ENCODE measurements at places on chromosomes 16 and 17.

- DNase-seq: no peak
These were observed 47.1 kb upstream of the SDK2 start for GRCh38 chr17:73691321-73691766.

- no peak for DNase-seq
These were observed 4.6 kb upstream of the HSD3B7 start for GRCh38 chr16:30980434-30980833.

- no peak for DNase-seq
These were observed 35.5 kb upstream of the PSMD7 start for GRCh38 chr16:74261068-74261467.

DNA sequence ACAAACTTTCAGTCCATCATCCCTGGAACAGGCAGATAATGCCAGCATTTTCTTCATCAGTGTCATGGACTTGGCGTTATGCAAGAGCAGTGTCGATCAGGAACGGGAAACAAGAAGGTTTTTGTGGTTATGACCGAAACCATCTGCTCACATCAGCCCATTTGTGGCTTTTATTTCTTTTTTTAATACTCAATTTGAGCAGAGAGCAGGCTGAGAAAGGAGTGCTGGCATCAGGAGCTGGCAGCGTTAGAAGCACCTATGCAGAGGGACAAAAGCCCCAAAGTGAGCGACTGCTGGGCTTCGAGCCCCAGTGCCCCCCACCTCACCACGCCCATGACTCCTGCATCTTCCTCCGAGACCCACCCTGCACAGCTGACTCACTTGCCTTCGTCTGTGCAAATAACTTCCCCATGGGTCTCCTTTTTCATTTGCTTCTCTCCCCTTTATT lies 16.2 kb upstream of the CD300E start:
- DNase-seq: no peak

DNA sequence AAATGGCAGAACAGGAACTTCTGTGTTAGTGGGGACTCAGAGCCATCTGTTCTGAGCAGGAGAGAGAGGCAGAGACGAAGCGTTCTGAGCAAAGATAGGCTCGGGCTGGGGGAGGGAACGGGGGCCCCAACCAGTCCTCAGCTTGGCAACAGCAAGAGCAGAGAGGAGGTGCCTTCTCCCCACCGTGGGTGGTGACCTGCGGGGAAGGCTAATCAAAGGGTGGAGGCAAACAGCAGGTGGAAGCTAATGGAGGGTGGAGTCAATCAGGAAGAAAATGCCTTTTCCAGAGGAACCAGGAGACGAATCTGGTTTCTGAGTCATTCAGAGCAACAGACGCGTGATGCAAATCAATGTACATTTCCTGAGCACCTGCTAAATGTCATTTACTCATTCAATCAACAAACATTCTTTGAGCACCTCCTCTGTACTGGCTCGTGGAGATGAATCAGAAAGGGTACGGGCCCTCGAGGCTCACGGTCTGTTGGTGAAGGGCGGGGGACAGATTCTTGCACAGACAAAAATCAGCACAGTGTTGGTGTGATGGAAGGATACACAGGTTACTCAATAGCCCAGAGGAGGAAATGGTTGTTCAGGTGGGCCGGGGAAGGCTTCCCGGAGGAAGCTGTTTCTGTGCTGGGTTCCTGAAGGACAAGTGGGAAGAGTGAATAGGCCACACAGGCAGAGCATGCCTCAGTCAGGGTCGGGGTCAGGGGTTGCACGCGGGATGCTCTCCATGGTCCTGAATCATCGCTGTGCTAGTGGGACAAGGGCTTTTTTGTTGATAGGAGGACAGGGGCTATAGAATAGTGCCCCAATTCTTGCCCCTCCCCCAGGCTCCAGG lies 5.7 kb upstream of the SPNS2 start:
- DNase-seq: no peak

- no peak for DNase-seq
These were observed 53.7 kb upstream of the DHX40 start for GRCh38 chr17:59511726-59512125.

DNA sequence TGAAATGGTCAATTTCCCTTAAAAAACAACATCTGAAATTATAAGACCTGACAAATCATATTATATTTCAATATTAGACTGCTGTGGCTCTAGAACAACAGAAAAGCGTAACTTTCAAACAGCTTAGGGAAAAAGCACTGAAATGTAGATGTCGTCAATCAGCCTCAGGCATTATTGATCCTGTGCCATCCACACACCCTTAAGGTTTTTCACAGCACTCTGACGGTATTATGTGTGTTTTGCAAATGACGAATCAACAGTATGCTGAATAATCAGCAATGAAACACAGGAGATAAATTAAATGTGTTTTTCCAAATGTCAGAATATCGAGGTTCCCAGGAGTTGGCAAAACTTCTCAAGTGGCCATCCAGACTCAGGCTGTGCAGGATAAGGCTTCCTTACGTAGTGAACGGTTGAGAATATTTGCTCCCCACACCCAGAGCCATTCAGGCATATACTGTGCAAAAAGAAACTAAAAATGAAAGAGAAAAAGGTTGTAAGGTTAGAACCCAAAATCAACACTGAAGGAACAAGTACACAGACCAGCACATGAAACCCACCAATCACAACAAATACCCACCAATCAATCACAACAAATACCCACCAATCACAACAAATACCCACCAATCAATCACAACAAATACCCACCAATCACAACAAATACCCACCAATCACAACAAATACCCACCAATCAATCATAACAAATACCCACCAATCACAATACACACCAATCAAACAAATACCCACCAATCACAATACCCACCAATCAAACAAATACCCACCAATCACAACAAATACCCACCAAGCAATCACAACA lies 7.7 kb upstream of the MBTPS1 start:
- DNase-seq: no peak

- DNase-seq: no peak
These were observed 59.6 kb downstream of the RBFOX1 start for GRCh38 chr16:7392206-7392605.

GRCh38 chr16:56281249-56281805 lies 90.0 kb downstream of the GNAO1 start:
- no peak for DNase-seq

DNA sequence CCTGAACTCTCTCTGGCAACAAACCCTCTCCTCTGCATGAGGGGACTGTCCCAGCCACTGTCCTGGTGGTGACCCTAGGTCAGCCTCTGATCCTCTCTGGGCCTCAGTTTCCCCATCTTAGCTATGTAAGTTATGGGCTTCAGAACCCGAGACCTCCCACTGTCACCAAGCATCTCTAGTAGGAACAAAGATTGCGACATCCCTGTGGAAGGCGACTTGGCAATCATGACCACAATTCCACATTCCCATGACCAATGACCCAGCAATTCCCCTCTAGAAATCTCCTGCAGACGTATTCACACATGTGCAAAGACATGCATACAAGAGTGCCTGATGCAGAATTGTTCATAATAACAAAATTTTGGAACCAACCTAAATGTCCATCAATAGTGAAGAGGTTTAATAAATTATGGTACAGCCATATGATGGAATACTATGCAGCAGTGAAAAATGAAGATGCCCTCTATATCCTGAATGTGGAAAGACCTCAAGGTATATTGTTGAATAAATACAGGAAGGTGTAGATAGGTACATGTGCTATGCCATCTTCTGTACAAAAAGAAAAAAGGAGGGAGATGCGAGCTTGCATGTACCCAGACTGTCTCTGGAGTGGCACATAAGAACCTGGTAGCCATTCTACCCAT lies 21.2 kb downstream of the CNGB1 start:
- DNase-seq: no peak

DNA sequence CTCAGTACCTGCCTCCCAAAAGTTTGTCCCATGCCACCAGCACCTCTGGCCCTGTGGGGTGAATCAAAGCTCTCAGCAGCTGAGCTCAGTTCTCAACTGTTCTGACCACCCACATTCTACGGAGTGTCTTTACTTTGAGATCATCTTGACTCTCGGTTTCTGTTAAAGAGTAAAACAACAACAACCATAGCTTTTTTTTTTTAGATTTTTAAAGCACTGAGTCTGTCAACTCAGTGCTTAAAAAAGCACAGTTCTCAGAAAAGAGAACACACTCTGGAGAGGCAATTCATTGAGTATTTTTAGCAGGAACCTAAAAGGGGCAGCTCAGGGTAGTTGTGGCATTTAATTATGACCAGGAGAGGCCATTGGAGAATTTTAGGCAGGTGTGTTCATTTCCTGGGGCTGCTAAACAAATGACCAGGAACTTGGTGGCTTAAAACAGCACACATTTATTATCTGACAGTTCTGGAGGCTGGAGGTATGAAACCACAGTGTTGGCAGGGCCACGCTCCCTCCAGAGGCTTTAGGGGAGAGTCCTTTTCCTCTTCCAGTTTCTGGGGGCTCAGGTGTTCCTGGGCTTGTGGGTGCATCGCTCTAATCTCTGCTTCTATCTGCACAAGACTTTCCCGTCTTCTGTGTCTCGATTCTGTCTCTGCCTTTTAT lies 6.7 kb upstream of the WFIKKN2 start:
- DNase-seq: no peak

GRCh38 chr17:13596241-13596923 lies 5.3 kb downstream of the HS3ST3A1 start:
- no peak for DNase-seq

DNA sequence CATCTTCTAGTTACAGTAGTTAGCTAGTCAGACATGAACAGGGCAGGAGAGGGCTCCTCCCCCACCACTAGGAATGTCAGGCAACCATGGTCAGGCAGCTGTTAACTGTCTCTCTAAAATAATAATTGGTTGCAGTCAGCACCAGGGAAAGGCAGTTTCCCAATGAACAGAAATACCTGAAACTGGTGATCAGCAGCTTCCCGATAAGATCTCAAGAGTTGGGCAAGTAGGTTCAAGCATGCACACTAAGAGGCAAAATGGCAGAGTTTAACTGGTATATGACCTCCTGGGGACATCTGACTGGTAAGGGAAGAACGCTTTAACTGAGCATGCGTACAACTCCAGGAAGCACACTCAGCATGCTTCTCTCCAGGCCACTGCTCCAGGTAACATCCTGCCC lies 12.6 kb upstream of the XYLT1 start:
- no peak for DNase-seq

DNA sequence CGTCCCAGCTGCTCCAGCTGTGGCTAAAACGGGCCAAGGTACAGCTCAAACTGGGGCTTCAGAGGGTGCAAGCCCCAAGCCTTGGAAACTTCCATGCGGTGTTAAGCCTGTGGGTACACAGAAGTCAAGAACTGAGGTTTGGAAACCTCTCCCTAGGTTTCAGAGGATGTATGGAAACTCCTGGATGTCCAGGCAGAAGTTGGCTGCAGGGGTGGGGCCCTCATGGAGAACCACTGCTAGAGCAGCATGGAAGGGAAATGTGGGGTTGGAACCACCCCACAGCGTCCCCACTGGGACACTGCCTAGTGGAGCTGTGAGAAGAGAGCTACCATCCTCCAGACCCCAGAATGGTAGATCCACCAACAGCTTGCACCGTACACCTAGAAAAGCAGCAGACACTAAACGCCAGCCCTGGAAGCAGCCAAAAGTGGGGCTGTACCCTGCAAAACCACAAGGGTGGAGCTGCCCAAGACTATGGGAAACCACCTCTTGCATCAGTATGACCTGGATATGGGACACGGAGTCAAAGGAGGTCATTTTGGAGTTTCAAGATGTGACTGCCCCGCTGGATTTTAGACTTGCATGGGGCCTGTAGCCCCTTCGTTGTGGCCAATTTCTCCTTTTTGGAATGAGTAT lies 2.2 kb downstream of the SDR42E1 start:
- DNase-seq: no peak

- DNase-seq: no peak
These were observed 48.7 kb downstream of the GPRC5B start for GRCh38 chr16:19835968-19836421.

DNA sequence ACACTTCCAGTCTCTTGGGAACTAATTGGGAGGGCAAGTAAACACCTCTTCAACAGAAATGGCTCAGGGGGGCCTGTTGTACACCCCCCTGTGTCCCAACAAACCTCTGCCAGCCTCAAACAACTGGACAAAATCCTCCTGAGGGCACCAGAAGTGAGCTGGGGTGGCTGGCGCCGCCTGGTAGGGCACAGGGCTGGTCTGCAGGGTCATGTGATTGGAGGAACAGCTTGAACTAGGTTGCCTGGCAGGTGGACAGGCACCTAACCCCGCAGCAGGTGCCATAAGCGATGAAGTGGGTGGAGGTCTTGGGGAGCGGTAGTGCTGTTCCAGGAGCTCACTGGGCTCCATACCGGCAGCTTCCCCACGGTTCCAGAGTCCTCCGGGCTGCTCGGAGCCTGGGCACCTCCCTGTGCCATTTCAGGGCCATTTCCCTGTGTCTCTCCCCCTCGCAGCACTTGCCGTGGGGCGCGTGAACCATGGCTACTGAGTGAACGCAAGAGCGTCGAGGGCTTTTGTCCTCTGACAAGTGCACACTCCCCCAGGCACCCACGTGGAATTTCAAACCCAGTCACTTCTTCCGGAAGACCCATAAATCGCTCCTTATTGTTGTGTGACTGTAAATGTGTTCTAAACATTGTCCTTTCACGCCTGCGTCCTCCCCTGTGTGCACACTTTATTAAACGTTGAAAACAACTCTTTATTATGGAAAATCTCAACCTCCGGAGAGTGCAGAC lies 101.5 kb downstream of the SEC14L1 start:
- no peak for DNase-seq

DNA sequence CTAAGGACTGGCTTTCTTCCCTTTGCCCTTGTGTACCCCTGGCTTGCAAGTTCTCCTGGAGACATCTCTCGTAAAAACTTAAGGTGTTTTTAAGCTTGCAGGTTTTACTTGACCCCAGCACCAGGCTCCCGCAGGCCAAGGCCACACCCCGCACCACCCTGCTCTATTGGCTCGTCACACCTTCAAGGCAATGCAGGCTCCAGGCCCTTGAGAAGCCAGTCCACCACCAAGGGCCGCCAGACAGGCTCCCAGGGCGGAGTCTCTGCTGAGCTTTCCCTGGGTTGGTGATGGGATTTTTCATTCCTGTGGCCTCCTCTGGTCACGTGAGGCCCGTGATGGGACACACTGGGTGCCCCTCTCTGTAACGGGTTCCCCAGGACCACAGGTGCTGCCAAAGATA lies 9.9 kb downstream of the CSNK1D start:
- DNase-seq: no peak

DNA sequence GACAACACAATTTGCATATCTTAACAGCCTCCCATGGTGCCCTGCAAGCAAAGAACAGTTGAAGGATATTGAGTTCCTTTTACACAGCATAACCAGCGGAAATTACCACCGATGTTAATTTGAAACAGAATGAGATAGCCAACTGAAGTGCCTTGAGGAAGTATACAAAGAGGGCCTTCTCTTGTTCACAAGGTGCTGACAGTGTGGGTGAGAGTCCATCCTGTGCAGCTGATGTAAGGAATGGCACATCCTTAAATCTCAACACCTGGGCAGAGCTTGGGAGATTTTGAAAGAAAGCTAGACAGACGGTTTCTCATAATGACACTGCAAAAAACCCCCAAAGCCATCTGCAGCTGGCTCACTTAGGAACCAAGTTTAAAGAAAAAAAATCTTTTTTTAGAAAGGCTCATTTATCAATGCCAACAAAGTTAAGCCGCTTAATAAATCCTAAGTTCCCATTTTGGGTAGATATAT lies 818.6 kb downstream of the KCNJ2 start:
- no peak for DNase-seq

DNA sequence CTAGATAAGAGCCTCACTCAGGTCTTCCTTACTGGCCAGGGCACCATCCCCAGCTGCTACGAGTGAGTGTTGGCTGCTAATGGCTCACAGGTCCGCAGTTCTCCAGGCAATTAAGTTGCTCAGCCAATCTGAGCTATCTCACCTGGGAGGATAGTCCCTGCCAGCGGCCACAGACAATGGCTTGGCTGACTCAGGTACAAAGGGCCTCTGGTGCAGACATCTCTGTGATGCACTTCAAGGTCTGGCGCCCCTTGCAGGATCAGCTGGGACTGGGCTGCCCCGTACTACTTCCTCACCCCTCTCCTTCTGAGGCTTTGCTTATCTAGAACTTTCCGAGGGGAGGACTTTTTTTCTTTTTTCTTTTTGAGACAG lies 49.2 kb upstream of the EMP2 start:
- no peak for DNase-seq
